ENCODE measurements at places on chromosomes 6 and 20.

DNA sequence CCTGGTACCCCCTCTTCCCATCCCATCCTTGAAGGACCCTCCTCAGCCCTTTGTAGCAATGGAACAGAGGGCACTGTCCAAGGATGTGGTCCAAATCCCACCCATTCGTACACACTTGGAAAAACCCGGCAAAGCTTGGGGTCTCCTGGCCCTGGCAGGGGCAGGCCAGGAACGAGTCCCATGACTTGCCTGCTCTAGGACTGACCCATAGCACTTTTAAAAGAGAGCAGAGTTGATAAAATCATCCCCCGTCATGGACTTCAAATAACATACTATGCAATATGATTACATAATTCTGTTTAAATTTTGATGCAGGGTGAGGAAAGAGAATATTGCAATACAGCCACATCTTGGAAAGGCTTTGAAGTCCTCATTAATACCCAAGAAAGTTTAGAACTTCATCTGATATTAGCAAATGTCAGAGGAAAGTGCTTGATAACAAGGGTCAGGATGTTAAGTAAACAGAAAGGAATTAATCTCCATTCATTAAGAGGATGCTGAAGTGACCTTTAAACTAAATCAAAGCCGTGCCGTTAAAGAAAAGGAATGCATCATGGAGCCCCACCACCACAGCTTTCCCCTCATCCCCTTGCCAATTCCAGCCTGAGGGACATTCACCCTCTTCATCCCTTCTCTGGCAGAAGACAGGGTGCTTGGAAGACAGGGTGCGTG is 60.7 kb upstream of the NXT1 start:
- no peak for DNase-seq

GRCh38 chr6:114334237-114334636 is 8.6 kb downstream of the HS3ST5 start:
- no peak for DNase-seq

- DNase-seq: no peak
These were observed 128.2 kb upstream of the PTPN1 start for GRCh38 chr20:50381771-50382593.

DNA sequence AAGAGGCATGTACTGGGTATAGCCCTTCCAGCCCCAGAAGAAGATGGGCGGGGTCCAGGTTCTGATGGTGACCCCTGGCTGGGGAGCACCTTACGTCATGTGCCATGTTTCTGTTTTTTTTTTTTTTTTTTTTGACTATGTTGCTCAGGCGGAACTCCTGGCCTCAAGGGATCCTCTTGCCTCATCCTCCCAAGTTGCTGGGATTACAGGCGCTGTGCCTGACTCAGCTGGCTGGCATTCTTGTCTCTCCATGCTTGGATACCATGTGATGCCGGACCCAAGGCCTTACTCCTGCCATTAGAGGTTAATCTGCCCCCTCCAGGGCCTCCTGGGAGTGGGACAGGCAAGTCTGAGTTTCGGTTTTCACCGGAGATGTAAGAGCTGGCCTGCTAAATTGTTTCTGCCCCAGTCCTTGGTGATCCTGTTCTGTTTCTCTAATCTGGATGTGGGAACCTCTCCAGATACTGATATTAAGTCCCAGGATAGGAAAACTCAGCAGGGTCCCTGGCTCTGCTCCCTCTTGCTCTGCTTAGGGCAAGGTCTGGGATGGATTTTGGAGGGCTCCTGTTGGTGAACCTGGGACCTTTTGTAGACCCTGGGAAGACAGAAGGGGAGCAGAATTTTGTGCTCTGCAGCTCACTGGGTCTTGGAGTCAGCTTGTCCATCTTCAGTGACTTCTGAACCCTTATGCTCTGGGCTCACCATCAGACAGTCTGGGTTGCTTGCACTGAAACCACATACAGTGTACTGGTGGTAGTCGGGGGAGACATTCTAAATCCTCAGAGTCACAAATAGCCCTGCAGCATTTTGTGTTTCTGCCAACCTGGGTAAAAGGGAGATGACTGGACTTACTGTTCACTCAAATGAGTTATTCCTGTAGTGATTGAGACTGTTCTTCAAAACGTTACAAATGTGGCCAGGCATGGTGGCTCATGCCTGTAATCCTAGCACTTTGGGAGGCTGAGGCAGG is 45.1 kb downstream of the PTK7 start:
- no peak for DNase-seq

- no peak for DNase-seq
These were observed 5.1 kb downstream of the PRND start for GRCh38 chr20:4726710-4727397.

DNA sequence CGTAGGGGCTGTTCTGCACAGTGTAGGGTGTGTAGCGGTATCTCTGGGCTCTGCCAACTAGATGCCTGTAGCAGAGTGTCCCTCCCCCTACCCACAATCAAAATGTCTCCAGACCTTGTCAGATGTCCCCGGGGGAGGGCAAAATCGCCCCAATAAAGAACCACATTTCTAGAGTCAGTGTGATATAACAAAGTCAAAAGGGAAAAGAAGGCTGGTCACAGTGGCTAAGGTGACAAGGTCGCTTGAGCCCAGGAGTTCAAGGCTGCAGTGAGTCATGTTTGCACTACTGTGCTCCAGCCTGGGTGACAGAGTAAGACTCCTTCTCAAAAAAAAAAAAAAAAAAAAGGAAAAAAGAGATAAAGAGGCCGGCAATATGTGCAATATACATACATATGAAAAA is 11.7 kb upstream of the CEP43 start:
- no peak for DNase-seq

GRCh38 chr6:160004419-160005175 is 35.7 kb downstream of the IGF2R start:
- no peak for DNase-seq

- no peak for DNase-seq
These were observed 86.8 kb downstream of the PPP1R14C start for GRCh38 chr6:150229436-150230163.

DNA sequence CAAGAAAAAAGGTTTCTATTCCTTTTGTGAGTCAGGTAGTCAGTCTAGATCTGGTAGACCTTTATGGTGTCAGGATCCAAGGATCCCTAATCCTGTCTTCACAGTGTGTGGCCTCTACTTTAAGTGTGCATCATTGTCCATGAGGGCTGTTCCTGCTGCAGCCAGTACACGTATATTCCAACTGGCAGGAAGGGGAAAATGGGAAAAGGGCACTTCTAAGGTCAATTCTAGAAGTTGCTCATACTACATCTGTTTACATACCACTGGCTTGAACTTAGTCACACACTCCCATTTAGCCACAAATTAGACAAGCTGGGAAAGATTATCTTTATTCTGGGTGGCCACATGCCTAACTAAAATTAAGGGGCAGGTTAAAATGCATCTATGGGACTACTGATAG is 9.7 kb upstream of the MMS22L start:
- DNase-seq: no peak

DNA sequence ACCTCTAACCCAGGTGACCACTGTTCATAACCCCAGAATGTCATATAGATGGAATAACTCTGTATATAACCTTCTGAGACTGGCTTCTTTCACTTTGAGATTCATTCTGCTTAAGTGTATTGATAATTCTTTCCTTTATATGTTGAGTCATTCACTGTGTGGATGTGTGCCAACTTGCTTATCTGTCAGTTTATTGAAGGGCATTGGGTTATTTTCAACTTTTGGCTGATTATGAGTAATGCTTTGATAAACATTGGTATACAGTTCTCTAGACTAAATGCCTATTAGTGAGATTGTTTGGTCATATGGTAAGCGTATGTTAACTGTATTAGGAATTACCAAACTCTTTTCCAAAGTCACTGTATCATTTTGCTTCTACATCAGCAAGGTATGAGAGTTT is 453.4 kb upstream of the SPTLC3 start:
- DNase-seq: no peak

DNA sequence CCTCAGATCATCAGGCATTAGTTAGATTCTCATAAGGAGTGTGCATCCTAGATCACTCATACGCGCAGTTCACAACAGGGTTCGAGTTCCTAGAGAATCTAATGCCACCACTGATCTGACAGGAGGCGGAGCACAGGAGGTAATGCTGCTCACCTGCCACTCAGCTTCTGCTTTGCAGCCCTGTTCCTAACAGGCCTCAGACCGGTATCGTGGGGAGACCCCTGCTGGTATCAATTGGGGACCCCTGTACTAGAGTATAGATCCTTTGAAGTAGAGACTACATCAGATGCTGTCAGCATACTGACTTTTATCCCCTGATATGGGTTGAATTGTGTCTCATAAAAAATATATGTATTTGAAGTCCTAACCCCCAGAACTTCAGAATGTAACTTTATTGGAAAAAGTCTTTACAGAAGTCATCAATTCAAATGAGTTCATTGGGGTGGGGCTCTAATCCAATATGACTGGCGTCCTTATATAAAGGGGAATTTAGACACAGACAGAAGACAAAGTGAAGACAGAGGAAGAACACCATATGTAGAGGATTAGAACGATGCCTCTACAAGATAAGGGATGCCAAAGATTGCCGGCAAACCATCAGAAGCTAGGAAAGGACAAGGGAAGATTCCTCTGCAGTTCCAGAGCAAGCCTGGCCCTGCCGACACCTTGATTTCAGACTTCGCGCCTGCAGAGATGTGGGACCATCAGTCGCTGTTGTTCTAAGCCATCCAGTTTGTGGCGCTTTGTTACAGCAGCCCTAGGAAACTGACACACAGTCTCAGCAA is 104.4 kb upstream of the BTBD3 start:
- no peak for DNase-seq

DNA sequence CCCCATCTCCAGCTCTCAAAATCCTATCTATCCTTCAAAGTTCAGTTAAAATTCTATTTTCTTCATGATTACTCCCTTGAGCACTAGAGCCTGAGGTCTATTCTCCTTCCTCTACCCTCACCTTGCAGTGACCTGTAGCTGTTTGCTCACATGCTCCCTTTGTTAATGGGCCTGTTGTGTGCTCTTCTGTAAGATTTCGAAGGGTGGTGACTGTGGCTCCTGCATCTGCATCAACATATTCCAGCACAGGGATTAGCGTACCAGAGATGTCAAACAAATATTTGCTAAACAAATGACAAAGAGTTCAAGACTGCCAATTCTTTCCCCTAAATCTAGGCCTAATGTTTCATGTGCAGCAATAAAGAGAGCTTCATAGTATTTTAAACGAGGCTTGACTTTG is 69.5 kb downstream of the ELOVL5 start:
- no peak for DNase-seq

- no peak for DNase-seq
These were observed 30.6 kb upstream of the LMBRD1 start for GRCh38 chr6:69827276-69827893.

- DNase-seq: peak; percentile 71
These were observed 119.9 kb upstream of the TRAF3IP2 start for GRCh38 chr6:111725446-111726112.

- DNase-seq: peak; percentile 57
These were observed 785 bp upstream of the THBD start for GRCh38 chr20:23050076-23050838.

DNA sequence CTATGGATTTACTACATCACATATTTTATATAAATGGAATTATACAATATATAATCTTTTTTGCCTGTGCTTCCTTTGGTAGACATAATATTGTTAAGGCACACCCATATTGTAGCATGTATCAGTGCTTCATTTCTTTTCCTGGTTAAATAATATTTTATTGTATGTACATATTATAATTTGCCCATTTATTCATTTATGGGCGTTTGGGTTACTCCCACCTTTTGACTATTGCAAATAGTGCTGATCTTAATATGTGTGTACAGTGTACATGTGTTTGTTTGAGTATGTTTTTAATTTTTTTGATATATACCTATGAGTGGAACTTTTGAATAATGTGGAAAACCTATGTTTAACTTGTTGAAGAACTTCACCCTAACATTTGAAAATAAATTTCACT is 804.2 kb downstream of the DHX35 start:
- no peak for DNase-seq

DNA sequence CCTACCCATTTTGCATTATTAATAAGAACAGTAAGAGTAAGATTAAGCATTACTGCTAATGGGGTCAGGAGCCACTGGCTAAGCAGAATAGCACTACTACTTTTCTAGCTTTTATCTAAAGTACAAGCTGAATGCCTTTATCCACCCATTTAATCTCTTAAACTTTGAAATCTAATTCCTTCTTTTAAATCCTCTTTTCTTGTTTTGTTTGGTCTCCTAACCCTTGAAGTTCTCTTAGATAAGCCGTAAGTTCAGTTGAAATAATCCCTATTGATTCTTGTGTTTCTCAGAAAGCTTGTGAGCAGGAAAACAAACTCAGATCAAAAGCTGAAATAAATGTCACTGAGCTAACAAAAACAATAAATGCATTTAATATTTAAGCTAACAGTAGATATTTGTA is 380.2 kb downstream of the TBC1D32 start:
- no peak for DNase-seq

- DNase-seq: no peak
These were observed 146.9 kb upstream of the VGLL2 start for GRCh38 chr6:117118490-117118889.

DNA sequence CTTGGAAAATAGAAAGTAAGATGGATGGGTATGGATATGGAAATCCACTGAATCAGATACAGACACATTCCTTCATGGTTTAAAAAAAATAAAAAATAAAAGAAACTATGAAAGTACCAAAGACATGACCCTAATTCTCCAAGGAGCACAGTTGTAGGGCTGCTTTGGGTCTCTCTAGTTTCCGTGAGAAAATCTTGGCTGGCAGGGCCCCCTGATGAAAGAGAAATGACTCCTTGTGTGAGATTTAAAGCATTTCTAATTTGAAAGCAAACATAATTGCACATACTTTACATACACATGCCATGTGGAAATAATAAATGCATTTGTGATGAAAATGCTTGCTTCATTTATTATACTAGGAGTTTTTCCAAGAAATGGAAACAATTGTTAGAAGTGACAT is 593.9 kb upstream of the BTBD3 start:
- DNase-seq: no peak

DNA sequence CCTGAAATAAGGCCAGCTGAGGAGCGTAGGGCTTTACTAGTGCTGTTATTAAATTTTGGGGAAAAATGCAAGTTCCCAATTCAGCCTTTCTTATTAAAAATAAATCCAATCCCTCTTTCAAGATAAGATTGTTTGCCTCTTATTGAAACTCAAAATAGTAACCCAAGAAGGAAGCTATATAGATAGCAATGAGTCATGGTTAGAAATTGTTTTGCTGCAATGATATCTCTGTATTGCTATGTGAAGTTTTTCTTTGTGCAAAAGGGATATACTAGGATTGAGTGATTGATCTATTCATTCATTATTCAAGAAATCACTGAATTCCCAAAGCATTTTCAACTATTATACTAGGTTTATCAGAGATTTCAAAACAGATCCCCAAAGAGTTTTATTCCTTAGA is 93.0 kb upstream of the HDAC2 start:
- DNase-seq: no peak

DNA sequence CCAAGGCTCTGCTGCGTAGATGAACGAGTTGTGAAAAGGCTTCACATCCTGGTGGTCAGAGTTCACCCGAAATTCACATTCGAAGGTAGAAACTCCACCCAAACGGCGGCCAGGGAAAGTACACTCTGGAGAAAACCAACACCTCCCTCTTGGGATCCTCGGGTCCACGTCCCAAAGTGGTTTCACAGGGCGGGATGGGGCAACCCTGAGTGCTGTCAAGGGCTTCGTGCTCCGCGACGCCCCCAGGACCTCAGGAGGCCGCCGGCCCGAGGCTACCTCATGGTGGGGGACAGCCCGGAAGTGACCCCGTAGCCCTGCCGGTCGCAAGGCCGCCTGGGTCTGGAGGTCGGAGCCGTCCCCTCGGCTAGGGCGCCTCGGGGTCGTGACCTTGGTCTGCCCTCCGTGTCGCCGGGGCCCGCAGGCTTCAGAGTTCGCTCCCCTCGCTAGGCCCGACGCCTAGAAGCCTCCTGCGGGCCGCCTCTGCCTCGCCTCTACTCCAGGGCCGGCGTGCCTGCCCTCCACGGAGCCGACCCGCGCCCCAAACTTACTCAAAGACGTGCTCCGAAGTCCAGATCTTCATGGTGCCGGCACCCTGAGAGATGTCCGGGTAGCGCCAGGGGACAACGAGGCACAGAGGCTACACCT is at the start of gene PRELID3B:
Gene PRELID3B, minus strand, starts transcription at position 636 of the 645 bp plus-strand sequence. Its CDS starts 56 bp downstream, at position 580.
- no peak for DNase-seq

All from right hindlimb (tissue), 1 donor.